ENCODE measurements at places on chromosomes 7 and 10.

DNA sequence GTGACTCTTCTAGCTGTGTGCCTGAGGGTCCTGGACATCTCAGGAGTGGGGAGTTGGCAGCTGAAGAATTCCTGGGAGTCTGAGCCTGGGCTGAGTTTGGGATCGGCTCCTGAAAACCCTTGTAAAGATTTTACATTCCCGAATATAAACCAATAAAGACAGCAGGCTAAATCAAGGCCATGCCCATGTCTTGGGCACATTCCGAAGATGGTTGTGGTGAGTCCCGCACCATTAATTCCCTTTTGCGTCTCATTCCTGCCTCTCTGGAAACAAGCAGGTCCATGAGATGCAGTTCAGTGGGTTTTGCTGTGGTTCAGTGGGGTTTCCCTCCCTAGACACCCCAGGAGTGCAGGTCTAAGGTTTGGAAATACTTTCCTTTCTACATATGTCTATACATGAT lies 90.9 kb downstream of the COL26A1 start:
- DNase-seq: peak; percentile 6

DNA sequence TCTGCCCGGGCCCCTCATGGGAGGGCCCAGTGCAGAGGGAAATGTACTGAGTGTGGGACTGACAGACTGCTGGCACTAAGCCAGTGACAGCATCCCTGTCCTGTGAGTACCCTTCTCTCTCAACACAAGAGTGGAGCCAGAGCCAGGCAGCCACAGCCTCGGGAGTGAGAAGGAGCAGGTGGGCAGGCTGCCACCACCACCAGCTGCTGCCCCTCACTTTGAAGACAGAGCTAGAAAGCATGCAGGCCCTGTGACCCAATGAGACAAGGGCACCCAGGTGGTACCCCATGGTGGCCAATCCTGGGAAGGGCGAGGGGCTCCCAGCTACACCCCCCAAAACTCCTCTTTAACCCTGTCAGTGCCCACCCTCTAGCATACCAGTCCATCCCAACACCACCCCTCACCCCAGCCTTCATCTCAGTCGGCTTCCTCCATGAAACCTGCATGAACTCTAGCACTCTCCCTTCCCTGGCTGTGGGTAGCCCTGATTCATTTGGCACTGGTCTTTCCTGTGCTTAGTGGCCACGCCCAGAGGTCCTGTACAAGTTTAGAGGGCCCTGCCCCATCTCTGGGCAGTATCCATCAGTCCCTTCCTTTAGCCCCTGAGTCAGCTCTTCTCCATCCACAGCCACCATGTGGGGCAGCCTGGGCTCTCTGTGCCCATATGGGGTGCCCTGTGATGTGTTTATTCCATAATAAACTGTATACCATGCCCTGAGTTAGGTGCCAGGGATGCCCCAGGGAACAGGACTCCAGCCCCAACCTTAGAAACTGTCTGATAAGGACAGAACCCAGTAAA lies 207.0 kb upstream of the ZMIZ1 start:
- no peak for DNase-seq

DNA sequence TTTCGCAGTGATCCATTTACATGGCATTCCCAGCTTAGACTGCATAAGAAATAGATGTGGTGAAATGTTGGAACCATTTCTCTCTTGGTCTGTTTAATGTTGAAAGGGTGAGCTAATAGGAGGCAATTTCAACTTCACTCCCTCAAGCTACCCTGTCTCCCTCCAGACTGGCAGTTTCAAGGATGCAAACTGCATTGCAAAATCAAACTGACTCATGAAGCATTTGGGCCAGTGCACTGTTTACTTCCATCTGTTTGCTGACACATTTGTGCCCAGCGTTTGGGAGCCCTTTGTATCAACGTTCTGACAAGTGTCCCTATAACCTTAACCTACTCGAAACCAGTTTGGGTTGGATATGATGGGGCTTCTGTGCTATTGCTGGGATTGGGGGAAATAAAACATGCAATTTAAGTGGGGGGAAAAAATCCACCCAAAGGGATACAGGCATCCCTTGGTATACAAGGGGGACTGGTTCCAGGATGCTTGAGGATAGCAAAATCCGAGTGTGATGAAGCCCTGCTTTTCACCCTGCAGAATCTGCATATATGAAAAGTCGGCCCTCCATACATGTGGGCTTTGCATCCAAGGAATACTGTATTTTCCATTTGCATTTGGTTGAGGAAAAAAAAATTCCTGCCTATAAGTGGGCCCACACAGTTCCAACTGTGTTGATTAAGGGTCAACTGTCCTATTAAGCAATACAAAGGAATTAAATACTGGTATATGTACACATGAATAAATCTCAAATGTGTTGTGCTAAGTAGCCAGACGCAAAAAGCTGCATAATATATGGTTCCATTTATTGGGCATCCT lies 15.6 kb downstream of the RHEB start:
- DNase-seq: peak; percentile 98

DNA sequence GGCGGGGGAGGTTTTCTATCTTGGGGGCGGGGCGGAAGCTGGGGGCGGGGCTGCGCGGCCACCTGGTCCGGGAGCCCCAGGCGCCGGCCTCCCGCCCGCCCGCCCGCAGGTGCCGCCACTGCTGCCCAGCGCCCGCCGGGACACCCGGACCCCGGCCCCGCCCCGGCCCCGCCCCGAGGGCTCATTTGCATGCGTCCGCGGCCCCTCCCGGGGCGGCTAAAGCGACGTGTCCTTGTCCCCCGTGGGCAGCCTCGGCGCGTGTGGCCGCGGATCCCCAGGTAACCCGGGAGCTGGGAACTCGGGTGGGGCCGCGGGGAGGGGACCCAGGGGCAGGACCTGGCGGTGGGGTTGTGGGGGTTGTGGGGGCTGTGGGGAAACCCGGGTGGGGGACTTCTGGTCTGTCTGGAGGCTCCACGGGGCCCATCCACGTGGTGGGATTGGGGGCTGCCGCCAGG lies at the start of gene BHLHA15:
Gene BHLHA15, plus strand, starts transcription at position 219 of the 455 bp plus-strand sequence. CDS start 871 bp downstream, outside the sequence.
- no peak for DNase-seq

- peak; percentile 7 for DNase-seq
These were observed 140.9 kb downstream of the ABCA13 start for GRCh38 chr7:48312151-48312550.

GRCh38 chr7:140661124-140661523 lies 11.6 kb upstream of the ADCK2 start:
- DNase-seq: no peak

DNA sequence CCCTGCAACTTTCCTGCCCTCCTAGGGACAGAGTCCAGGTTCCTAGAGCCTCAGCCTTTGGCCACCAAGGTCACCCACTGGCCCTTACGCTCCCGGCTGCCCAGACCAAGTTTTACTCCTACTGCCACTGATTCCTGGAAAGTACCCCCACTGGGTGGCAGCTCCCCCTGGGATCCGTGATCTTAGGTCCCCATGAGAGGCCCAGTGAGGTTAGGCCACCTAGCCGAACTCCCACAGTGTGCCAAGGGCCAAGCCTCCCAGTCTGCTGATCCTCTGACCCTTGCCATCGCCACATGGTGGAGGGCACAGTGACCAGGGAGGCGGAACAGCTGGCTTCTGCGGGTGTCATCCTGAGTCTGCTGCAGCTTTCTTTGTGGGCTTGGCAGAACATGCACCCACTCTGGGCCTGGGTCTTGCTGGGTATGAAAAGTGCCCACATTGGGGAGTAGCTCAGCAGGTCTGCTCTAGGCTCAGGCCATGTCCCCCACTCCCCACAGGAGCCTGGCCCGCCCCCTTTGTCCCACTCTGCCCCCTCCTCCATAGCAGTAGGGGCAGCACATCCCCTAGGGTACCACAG lies 40.5 kb upstream of the PPIF start:
- DNase-seq: no peak

DNA sequence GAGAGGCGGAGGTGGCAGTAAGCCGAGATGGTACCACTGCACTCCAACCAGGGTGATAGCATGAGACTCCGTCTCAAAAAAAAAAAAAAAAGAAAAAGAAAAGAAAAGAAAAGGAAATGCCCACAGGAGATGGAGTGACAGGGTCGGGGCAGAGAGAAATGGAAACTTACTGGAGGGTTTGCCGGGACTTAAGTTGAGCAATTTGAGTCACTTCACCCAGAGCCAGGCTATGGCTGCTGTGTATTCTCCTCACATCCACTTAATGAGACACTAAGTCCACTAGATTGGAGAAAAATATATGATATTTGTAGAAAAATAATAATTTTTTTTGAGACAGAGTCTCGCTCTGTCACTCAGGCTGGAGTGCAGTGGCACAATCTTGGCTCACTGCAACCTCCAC lies 4.6 kb upstream of the PFKFB3 start:
- DNase-seq: no peak

DNA sequence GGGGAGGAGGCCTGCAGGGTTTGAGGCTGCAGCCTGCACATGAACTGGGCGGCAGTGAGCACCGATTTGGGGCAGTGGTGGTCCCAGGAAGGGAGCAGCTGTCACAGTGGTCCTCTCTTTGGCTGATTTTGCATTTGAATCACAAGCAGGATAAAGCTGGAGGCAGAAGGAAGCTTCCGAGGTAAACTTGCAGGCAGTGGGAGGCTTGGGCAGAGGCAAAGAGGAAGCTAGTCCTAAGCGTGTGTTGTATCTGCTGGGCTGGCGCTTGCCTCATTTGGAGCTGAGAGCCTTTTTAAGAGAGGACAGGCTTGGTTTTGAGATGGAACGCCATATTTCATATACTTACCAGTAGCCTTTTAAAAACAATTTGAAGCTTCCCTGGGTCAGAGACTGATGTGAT lies 177.2 kb upstream of the PODXL start:
- no peak for DNase-seq

- DNase-seq: peak; percentile 7
These were observed 150.9 kb downstream of the UBE2H start for GRCh38 chr7:129801882-129802281.

- DNase-seq: no peak
These were observed 471.7 kb downstream of the GRM8 start for GRCh38 chr7:126780993-126781392.

DNA sequence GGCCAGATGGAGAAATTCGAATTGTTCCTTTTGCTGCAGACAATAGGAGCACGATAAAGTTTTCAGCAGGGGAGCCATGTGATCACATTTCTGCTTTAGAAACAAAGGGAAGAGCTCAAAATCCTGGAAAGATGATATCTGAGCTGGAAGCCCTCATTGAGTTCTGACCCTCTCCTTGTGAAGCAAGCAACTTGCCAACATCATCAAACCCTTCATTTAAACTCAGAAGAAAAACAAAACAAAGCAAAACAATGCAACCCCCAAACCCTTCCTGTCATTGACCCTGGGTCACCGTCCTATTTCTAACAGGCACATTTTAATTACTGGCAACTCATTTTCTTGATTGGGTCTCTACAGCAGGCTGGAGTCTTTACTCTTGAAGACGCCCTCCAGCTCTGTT lies 198.3 kb upstream of the ZNF32 start:
- no peak for DNase-seq

DNA sequence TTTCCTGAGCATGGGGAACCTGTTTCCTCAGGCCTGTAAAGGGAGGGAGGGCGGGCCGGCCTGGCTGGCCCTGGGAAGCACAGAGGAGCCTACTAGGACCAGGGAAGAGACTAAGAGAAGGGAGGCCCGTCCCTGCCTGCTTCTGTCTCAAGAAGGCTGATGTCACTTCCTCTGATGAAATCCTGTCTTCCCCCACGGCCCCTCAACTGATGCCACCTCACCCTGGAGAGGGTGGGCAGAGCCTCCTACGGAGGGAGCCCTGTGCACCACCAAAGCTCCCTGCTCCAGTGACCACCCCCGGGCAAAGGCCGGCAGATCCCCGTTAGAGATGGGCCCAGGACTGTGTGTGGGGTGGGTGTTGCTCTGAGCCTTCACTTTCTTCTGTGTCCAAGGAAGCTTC lies 1.0 kb upstream of the PILRA start:
- DNase-seq: peak; percentile 77

DNA sequence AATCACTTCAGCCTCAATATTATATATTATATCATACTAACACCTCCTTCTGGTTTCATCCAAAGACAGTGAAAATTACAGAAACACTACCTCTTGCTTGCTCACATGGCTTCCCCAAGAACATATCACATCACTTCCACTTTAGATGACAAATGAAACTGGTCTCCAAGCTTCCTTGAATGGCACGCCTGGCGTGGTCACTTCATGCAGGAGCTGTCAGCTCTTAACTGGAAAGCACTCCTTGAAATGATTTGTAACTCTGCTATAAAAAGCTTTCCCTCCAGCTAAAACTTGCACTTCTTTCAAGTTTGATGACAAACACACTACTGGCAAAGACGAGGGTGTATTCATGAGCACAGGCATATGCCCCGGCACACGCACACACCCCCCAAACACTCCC lies 84.1 kb upstream of the INHBA start:
- DNase-seq: no peak

GRCh38 chr7:74253331-74253730 lies 868 bp downstream of the RFC2 start:
- no peak for DNase-seq

- DNase-seq: no peak
These were observed 197.1 kb upstream of the CXCL12 start for GRCh38 chr10:44581996-44582395.

DNA sequence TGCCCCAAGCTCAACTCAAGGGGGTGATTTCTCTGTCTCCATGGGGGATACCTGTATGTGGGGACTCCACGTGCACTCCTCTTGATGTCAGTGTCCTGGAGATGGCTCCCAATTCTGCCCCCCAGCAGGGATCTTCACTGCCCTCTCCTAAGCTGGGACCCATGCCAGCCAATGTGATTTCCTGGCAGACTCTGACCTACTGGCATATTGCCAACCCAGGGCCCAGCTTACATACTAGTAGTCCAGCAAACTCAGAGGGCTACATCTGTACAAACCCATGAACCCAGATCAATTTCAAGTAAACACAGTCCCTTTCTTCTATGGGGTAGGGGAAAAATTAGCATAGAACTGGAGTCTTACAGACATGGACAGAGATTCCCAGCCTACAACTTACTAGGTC lies 26.2 kb upstream of the BMPR1A start:
- peak; percentile 17 for DNase-seq

- DNase-seq: no peak
These were observed 26.0 kb downstream of the WDR86 start for GRCh38 chr7:151383638-151384351.

GRCh38 chr7:99828811-99829210 lies 998 bp downstream of the CYP3A43 start:
- DNase-seq: no peak

- DNase-seq: no peak
These were observed at the start of gene PLAU for GRCh38 chr10:73910764-73911552. Gene PLAU, plus strand, starts transcription at chr10:73911132. Its CDS starts 424 bp downstream, at chr10:73911556.

GRCh38 chr10:131213741-131214505 lies 97.6 kb downstream of the TCERG1L start:
- no peak for DNase-seq

DNA sequence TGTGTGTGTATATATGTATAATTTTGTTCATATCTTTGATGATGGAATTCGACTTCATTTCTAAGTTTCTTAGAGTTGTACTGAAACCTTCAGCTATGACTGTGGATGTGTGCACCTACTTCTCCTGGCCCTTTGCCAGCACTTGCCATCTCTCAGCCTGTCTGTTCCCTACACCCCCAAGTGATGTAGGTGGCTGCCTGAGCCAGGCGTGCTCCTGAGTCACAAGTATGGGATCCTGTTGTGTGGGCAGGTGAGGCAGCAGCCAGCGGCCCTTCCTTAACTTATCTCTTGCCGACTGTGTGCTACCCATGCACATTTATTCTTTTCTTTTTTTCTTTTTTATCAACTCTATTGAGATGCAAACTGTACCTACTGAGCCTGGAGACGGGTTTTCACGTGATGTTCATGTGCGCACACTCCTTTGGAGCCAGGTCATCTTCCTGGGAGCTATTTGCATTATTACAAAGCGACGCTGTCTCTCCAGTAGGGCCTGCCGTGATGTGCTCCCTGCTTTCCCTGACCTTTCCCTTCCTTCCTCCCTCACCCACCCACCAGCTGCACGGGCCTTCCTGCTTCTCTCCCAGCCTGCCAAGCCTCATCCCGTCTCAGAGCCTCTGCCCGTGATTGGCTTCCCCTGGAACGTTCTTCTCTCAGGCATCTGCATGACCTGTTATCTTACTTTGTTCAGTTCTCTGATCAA lies 31.3 kb upstream of the GALNT11 start:
- DNase-seq: no peak

All from amniotic epithelial cell (primary cell).